ENCODE measurements at places on chromosomes 5 and 9.

DNA sequence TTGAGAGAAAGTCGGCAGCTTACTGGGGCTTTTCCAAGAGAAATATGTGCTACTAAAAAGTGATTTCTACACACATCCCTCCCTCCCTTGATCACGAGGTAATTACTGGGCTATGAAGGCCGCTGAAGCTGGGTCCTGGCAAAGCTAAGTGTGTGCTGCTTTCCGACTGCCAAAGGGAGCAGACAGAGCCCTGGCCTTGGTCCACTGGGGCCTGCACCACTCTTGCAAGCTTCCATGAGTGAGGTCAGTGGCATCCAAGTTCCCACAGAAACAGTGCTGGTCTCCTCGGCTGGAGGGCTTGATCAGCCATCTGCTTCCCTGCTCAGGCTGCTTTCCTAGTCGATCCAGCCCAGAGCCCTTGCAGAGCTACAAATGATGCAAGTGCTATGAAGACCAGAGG lies 154.8 kb upstream of the LHFPL2 start:
- DNase-seq = no peak

DNA sequence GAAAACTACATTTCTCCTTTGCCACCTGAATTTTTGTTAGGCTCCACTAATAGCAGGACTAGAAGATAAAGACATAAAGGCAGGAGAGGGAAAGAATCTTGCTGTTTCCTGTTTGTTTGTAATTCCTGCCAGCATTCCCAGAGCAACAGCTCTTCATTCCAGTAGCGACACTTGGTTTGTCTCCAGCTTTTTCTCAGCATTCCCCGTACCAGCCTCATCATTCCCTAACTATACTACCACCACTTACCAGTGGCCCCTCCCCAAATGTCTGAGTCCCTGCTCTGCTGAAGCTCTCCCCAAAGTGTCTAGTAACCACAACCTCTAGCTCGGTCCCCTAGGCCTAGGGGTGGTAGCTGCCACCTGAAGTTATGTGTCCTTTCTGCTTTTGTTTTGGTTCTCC lies 18.6 kb downstream of the CETN3 start:
- DNase-seq = no peak

DNA sequence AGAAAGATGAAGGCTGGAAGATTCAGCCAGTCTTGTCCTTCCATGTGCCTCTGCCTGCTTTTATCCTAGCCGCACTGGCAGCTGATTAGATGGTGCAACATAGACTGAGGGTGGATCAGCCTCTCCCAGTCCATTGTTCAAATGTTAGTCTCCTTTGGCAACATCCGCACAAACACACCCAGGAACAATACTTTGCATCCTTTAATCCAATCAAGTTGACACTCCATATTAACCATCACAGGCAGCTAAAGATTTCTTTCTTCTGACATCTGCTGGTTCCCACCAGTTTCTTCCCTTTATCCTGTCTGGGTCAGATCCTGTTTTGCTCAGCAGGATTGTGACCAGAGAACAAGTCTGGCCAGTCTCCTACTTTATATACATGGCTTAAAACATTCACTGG lies 276.5 kb upstream of the TYRP1 start:
- DNase-seq = no peak

GRCh38 chr5:67244345-67244793 lies 47.8 kb upstream of the CD180 start:
- DNase-seq = no peak

GRCh38 chr5:128403333-128403732 lies 134.7 kb downstream of the FBN2 start:
- DNase-seq = no peak

DNA sequence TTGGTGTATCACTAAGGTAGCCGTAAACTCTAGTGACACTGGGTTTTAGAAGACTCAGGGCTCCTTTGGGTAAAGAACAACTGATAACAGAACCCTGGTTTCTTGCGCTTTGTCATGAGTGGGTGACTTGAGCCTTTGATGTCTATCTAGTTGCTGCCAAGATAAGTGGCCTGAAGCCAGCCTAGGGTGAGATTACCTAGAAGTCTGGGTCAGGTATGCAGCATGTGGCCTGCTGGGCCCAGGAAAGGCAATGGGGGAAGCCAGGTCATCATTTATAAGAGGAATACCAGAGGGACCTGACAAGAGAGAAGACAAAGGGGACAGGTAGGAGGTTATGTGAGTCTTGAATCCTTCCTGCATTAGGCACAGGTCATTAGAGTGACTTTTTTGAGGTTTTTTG lies 23.2 kb upstream of the GARNL3 start:
- DNase-seq = no peak

DNA sequence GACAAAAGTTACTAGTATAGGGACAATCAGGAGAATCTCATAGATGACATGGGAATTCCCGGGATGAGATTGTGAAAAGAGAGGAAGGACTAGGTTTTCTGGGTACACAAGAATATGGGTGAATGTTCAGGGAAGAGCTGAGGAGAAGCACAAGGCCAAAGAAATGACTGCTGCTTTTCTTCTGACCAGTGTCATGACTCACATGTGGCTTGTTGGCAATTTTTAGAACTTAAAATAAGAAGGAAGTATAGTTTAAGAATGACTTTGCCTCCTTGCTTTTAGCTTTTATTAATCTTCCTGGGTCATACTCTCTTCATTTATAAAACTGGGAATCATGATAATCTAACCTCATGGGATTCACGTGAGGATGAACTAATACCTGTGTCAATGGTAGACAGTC lies 652.4 kb upstream of the MEF2C start:
- DNase-seq = no peak

- DNase-seq = no peak
Observed at GRCh38 chr9:130174920-130175321, 2.7 kb downstream of the NCS1 start.

DNA sequence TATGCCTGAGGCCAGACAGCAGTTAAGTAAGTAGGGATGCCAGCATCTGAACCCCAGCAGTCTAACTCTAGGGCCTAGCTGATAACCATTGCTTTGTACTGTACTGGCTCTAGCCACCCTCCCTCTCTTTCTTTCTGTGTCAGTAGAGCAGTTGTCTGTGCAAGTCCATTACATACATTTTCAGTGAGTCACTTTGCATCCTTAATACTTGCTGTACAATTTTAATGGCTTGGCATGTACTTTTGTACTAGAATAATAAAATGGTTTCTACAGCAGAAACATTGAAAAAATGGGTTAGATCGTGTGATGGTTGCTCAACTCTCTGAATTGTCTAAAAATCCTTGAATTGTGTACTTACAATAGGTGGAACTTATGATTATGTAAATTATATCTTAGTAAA lies 1.5 kb upstream of the TTC39B start:
- DNase-seq = peak; percentile 82

DNA sequence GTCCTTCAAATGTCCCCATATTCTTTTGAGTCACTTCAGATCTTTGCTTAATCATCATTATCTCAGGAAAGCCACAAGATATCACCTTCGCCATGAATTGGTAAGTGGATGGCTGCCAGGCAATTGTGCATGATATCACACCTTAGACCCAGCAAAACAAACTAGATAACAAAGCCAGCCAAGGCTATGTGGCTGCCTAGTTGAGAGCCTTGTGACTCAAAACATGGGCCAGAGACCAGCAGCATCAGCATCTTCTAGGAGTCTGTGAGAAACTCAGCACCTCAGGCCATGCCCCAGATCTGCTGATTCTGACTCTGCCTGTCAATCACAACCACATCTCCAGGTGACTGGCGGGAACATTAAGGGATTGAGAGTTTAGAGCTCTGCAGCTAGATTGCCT lies 82.8 kb downstream of the SLIT3 start:
- DNase-seq = no peak

GRCh38 chr9:35112257-35113020 lies 3.2 kb downstream of the ATOSB start:
- peak; percentile 63 for DNase-seq

DNA sequence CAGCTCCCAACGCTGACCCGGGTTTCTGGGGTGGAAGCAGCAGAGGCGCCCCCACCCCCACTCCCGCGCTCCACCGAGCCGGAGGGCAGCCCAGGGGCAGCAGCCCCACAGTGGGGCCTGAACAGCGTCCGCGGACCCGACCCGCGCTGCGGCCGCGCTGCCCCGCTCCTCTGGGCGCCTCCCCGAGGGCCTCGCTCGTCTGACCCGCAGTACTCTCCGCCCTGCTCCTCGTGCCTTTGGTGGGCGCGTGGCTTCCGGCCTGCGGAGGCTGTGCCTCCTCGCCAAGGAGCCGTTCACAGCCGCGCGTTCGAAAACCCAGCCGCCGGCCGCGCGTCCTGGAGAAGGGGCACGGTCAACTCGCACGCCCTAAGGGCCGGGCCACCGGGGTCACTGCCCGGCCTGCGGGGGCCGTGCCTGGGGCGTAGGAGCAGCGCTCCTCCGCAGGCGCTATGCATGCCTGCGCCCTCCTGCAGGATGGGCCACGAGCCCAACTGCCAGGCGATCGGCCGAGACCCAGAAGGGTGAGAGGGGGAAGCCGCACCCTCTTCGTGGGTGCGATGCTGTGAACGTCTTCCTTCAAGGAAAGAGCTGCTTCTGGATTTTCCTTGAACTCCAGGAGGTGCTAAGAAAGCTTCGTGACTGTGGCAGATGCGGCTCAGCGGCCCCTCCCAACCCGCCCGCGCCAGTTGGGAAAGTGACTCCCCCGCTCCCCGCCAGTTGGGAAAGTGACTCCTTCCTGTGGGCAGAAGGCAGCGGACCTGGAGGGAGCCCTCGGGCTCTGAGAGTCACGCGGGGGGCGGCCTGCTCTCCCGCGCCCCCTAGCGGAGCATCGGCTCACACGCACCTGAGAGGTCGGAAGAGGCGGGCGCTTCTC lies 82.7 kb downstream of the HSD17B3 start:
- DNase-seq = peak; percentile 15

DNA sequence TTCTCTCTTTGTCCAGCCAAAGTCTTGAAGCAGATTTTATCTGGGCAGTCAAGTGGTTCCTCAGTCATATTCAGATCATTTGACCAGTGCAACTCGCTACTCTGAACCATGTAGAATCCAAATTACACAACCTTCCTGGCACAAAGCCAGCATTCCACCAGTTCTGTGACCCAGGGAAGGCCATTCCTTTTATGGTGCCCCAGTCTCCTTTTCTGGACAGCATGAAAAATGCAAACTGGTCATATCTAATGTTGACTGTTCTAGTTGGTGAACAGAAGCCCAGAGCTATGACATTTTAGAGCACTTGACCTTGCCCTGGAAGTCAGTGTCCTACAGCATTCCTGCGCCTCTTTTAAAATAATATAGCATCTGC lies 364.6 kb downstream of the BRINP1 start:
- DNase-seq = peak; percentile 57

DNA sequence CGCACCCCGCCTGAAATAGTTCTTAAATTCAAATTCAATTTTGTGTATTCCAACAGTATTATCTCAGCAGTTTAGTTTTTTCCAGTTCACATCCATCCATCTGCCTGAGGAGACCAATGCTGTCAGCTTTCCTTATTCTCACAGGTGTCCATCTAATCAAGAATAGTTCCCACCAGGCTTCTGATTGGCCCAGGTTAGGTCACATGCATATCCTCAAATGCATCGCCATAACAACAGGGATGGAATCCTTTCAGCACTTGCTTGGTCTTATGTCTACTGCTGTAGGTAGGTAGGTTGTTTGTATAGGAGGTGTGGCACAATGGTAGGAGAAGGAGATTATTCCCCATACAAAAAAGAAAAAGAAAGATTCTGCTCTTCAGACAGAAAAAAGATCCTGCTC lies 91.2 kb downstream of the UBE2R2 start:
- DNase-seq = no peak

- DNase-seq = no peak
Observed at GRCh38 chr5:90353254-90353653, 56.3 kb downstream of the CETN3 start.

GRCh38 chr5:120843390-120843980 lies 379.4 kb downstream of the PRR16 start:
- DNase-seq = no peak

- DNase-seq = no peak
Observed at GRCh38 chr9:24793787-24794186, 248.1 kb upstream of the IZUMO3 start.

DNA sequence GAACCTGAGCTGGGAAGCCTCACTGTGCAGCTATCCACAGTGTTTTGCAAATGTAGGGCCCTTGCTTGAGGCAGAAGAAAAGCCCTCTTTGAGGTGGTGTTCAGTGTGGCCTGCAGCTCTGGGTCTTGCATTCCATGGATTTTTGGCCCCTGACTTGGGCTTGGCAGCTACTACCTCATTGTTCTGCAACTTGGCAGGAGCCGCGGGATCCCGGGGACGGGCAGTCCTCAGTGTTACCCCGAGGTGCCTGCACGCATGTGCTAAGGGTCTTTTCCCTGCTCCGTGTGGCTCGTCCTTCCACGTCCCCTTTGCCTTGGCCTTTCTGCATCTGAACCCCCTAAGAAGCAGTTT lies 39.8 kb downstream of the NEK6 start:
- peak; percentile 84 for DNase-seq

All from mammary epithelial cell (primary cell).